Cerebellum (tissue), 4 donors: ENCODE measurements at places on chromosomes 2 and 18. TPM values are rescaled to one million over a fixed set of nuclear protein-coding genes. Genes with fewer than 3 reads are reported as not detected.

The MAP3K19 gene
- total RNA-seq: 3.1 TPM

GRCh38 chr18:31402026-31402373 is 25.4 kb downstream of the DSG4 start:
- no peak for DNase-seq

GRCh38 chr2:159030674-159031380 is 62.4 kb downstream of the TANC1 start:
- no peak for DNase-seq

GRCh38 chr2:241235859-241236593 is 47.5 kb downstream of the ANO7 start:
- DNase-seq: no peak

DNA sequence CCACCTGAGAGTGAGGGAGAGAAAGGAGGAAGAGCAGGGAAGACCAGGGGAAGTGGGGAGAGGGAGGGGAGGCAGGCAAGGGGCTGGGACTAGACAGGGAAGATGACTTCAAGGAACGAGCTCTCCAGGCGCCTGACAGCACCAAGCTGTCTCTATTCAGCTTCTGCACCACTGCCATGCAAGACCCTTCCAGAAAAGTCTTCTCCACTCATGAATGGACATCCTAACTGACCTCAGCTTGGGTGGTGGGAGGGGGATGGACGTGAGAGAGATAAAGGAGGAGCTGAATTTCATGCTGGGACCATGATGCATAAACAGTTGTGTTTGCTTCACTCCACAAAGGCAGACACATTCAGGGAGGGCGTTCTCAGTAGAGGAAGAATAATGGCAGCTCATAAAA is 206.4 kb upstream of the ARL4C start:
- DNase-seq: no peak

DNA sequence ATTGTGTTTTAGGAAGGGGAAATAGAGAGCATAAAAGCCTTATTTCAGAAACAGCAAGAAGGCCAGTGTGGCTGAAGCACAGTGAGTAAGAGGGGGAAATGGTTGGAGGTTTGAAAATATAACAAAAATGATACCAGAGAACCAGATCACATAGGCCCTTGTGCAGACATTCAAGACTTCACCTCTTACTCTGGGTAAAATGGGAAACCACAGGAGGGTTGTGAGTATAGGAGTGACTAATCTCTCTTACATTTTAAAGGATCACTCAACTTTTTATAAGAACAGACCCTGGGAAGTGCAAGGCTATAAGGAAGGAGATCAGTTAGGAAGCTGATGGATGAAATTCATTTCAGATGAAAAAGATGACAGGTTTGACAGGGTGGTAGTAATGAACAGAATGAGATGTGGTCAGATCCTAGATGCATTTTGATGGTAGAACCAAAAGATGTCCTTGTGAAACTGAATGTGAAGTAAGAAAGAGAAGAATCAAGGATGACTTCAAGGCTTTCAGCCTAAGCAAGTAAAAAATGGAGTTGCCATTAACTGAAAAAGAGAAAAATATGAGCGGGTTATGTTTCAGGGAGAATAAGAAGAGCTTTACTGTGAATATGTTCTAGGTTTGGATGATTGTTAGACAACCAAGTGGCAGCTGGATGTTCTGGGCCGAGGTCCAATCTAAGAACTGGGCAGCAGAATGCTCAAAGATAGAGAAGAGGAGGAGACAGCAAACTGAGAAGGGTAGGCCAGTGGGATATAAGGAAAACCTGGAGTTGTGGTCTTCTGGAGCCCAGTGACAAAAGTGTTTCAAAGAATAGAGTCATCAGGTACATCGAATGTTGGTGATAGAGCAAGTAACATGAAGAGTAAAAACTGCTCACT is 65.1 kb downstream of the USP40 start:
- no peak for DNase-seq

GRCh38 chr2:128414946-128415778 is 96.5 kb upstream of the HS6ST1 start:
- no peak for DNase-seq

The CPS1 gene
- 3.4 TPM for total RNA-seq

The REG3A gene
- 0.45 TPM for total RNA-seq

The STAT4 gene
- total RNA-seq: 6.4 TPM

DNA sequence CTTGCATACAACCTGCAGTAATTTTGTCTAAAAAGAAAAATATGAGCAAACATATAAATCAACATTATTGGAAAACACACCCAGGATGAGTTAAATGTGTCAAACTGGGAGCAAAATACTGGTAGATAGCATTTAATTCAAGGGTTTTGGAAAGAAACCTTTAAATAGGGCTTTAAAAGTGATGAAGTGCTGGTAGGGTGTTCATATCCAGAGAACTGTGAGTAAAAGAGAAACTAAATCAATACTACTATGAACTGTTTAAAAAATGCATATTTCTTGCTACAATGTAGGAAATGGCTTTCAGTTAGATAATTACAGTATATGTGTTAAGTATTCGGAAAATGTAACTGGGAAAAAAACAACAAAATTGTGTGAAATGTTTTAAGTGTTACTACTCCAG is 117.8 kb downstream of the ATAD2B start:
- no peak for DNase-seq

DNA sequence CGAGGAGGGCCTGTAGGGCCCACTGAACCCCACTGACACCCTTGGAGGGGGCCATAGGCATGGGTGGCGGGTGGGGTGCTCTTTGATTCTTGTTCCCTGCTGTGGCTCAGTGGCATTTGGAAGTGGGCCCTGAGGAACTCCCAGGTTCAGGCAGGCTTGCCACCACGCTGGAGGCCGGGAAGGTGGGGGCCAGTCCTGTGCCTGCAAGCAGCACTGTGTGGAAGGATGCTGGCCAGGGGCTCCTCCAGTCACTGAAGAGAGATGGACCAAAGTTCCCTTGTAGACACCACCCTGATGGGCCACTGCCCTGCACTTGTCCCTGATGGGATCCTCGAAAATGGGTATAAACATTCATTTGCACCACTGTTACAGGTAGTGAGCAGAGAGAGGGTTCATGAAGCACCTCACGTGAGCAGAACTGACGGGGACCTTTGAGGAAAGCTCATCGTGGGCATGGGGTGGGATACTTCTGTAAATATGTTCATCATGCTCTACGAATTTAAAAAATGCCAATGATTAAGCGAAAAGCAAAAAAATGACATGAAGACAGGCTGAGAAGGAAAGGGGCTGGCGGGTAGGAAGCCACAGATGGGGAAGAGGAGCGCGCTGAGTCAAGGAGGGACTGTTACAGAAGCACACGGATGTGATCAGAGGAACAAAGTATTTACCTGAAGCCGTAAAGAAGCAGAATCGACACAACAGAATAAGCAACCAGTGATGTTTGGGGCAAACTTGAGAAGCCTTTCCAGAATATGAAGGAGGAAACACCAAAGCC is 45.2 kb upstream of the ASB1 start:
- no peak for DNase-seq
